ENCODE measurements at places on chromosomes 7 and 10. TPM values are rescaled to one million over a fixed set of nuclear protein-coding genes. Genes with fewer than 3 reads are reported as not detected.

- peaks cover 47% of the 10 kb centered on the region for H3K4me1 ChIP-seq
- no peak for DNase-seq
- H3K4me3 ChIP-seq = no peak overlapping the region
- H3K36me3 ChIP-seq = no peaks in the 10 kb centered on the region
- no peak overlapping the region for H3K27ac ChIP-seq
- H3K27me3 ChIP-seq = no peaks in the 10 kb centered on the region
Measured at GRCh38 chr7:106047818-106048705, 64.0 kb downstream of the SYPL1 start.

GRCh38 chr7:69683002-69683401, 84.7 kb downstream of the AUTS2 start:
- H3K27ac ChIP-seq = no peak overlapping the region
- peaks cover 24% of the 10 kb centered on the region for H3K4me1 ChIP-seq
- no peaks in the 10 kb centered on the region for H3K27me3 ChIP-seq
- DNase-seq = no peak
- H3K4me3 ChIP-seq = no peak overlapping the region

Gene CHPF2
- 25.0 TPM for total RNA-seq

DNA sequence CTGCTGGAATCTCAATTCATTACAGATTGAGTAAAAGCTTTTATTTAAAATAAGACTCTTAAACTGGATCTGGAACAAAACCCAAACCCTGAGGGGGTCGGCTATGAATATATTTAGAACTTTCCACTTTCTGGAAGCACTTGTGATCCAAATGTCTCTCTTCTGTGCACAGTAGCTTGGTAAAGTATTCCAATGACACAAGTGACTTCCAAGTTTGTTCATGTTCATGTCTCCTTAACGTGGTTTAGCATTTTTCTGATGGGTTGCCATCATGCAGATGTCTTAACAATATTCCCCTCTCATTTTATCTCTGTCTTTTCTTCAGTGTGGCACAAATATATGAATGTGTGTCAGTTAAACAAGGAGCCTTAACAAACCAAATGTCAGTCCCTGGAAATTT, 191.9 kb upstream of the SORCS1 start:
- no peak overlapping the region for H3K27ac ChIP-seq
- H3K27me3 ChIP-seq = no peaks in the 10 kb centered on the region
- no peaks in the 10 kb centered on the region for H3K36me3 ChIP-seq

Gene ITPRID1
- 4.6 TPM for total RNA-seq

GRCh38 chr7:1676550-1677078, 6.5 kb downstream of the ELFN1 start:
- H3K27ac ChIP-seq = no peak overlapping the region
- H3K4me1 ChIP-seq = no peaks in the 10 kb centered on the region
- peak; percentile 65 for DNase-seq
- peaks cover 66% of the 10 kb centered on the region for H3K27me3 ChIP-seq
- no peak overlapping the region for H3K4me3 ChIP-seq

DNA sequence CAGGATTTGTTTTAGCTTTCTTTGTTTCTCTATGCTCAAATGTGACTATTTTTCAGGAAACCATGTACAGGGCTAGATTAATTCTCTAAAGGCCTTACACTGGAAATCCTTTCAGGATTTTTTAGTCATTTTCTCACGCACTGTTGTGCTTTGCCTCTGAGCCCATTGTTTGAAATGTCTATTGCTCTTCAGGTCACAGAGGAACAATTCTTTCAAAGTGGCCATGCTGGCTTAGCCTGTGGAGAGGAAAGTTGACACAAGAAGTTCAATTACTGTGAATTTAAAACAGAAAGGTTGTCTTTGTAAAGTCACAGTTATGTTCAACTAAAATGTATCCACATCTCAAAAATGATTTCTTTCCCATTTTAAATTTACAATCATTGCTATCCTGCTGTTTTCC, 1071.7 kb upstream of the POT1 start:
- no peak overlapping the region for H3K27ac ChIP-seq
- H3K4me1 ChIP-seq = no peaks in the 10 kb centered on the region
- DNase-seq = no peak
- no peak overlapping the region for H3K4me3 ChIP-seq

DNA sequence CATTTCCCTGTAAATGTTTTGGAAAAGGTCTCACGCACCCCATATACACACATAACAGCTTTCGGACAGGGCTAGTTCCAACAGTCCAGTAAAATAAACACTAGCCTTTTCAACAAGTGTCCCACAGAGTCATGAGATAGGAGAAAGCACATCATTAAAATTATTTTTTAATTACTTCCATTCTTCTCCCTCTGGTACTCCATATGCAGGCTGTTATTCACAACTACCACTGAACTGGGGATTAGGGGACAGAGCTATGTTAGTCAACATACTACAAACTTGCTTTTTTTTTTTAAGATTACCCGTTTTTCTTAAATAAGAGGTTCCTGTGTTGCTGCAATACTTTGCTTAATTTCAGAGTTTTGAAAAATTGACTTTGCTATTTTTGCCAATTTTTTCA, 576.6 kb upstream of the KCND2 start:
- H3K4me1 ChIP-seq = no peaks in the 10 kb centered on the region
- no peaks in the 10 kb centered on the region for H3K36me3 ChIP-seq
- no peaks in the 10 kb centered on the region for H3K27me3 ChIP-seq
- no peak overlapping the region for H3K27ac ChIP-seq
- no peak overlapping the region for H3K4me3 ChIP-seq

DNA sequence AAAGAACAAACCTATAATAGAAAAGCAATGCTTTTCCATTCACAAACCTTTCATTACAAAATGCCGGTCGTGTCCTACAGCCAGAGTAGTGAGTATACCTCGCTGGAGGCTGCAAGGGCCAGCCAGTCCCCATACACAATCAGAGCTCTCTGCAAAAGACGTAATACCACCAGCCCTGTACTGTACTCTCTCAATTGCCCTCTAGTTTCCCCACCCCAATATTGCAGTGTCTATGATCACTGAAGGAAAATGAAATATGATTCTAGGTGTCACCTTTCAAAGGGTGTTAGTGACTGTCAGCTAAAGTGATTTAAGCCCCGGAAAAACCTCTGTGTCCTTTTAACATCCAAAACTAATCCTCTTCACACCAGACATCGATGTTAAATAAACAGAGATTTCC, 24.8 kb downstream of the PLXNA4 start:
- no peak for DNase-seq
- H3K4me3 ChIP-seq = no peak overlapping the region
- H3K27me3 ChIP-seq = peaks cover 4% of the 10 kb centered on the region
- no peaks in the 10 kb centered on the region for H3K4me1 ChIP-seq
- H3K36me3 ChIP-seq = no peaks in the 10 kb centered on the region

DNA sequence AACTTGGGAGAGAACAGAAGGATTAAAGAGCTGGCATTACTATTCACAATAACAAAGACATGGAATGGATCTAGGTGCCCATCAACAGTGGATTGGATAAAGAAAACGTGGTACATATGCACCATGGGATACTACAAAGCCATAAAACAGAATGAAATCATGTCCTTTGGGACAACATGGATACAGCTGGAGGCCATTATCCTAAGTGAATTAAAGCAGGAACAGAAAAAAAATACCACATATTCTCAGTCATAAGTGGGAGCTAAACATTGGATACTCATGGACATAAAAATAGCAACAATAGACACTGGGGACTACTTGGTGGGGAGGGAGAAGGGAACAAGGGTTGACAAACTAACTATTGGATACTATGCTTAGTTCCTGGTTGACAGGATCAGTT, 133.2 kb upstream of the ITGB1 start:
- no peaks in the 10 kb centered on the region for H3K36me3 ChIP-seq
- no peak overlapping the region for H3K4me3 ChIP-seq
- no peaks in the 10 kb centered on the region for H3K27me3 ChIP-seq
- no peak for DNase-seq

GRCh38 chr7:89334797-89335196, 539.3 kb upstream of the TEX47 start:
- H3K27ac ChIP-seq = no peak overlapping the region
- H3K4me1 ChIP-seq = no peaks in the 10 kb centered on the region

DNA sequence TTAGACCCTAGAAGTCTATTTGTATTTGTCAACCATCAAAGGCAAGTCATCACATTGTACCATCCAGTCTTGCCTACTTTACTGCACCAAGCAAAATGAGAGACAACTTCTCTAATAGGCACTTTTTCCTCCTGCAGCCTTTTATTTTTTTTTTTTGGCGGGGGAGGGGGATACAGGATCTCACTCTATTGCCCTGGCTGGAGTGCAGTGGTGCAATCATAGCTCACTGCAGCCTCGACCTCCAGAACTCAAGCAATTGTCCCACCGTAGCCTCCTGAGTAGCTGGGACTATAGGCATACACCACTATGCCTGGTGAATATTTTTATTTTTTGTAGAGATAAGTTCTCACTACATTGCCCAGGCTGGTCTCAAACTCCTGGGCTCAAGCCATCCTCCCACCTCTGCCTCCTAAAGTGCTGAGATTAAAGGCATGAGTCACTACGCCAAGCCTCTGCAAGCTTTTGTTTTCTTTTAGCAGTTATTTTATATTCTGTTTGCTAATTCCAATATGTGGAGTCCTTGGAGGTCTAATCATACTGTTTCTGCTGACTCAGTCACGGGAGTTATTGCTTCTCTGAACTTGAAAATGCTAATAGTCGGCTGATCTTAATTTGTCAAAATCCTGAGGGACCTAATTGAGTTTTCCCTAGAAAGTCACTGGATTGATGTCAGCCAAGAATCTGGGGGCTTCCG, 14.2 kb downstream of the KPNA7 start:
- H3K27me3 ChIP-seq = no peaks in the 10 kb centered on the region
- no peaks in the 10 kb centered on the region for H3K36me3 ChIP-seq
- no peak for DNase-seq

Measured in suprapubic skin (tissue), 4 donors.